Activated CD4-positive, alpha-beta T cell treated with anti-CD3 and anti-CD28 coated beads, Interleukin-2, amount 50 U/mL, for 16 hours (primary cell): ENCODE measurements at places on chromosomes 3 and 15.

DNA sequence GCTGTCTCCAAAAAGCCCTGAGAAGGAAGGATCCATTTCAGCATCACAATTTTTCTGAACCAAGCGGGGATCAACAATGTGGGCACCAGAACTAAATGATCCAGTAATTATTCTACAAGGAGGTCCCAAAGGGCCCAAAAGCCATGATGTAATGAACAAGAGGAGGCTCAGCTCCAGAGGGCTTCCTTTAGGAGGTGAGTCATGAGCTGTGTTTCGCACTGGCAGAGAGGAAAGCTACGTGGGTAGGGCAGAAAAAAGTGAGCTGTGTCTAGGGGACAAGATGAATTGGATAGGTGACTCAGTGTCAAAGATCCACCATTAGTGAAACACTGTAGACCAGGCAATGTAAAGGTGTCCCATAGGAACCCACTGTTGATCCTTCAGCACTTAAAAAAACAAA lies 113.4 kb downstream of the RORA start:
- no peak for DNase-seq

DNA sequence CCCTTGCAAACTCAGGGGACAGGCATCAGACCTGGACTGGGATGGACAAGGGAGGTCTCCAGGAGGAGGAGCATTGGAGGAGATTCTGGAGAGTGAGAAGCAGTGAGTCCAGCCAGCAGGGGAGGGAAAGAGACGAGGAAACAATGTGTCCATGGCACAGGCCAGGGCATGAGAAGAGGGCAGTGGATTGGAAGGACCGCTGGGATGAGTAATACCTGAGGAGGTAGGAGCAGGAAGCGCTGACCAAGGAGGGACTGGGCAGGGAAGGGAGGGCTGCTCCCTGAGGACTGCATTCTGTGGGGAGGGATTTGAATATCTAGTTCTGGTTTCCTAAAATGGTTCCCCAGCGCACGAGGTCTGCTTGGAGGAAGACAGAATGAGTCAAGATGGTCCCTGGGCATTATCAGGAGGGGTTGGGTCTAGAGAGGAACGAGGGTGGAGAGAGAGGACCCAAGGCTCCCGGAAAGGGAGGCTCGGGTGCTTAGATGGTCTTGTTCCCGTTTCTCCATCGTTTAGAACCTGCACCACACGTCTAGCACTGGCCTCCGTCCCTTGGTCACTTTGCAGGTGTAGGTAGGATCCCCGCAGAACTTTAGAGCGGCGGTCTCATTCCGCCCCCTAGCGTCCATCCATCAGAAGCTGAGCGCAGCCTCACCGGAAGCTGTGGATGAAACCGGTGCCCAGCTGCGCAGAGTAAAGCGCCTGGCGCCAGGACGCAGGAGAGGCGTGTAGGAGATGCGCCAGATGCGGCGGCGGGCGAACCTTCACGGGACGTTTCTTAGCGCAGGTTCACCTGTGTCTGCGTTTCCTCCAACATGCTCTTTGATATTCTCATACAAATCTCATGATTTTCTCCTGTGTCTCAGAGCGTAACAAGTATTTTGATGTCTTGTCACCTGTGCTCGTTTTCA lies 190.7 kb upstream of the NDN start:
- peak; percentile 45 for DNase-seq

DNA sequence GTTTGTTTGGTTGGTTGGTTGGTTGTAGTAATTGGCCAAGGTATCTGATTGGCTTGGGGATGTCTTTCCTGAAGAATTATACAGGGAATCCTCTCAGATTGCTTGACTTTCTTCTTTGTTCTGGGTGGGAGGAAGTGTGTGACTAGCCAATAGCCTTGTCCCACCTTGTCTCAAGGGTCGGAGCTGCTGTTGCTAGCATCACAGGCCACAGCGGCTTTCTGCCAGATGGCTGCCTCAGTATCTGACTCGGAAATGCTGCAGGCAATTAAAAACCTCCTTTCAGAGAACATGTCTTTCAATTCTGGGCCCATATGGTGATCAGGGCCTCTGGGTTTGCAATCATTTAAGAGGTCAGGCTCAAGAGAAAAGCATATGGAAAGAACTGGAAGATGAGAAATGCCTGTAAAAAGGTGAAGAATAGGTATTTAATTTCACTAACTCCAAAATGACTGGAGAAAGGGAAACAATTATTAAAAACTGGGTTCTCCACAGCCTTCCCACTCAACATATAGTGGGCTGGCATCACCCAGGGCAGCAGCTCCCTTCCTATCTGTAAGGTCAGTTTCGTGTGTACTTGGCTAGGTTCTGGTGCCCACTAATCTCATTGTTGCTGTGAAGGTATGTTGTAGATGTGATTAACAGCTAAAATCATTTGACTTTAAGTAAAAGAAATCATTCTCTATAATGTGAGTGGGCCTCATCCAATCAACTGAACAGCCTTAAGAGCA lies 32.4 kb downstream of the TGFBR2 start:
- no peak for DNase-seq

- no peak for DNase-seq
These were observed 20.1 kb downstream of the HES1 start for GRCh38 chr3:194156095-194156494.

DNA sequence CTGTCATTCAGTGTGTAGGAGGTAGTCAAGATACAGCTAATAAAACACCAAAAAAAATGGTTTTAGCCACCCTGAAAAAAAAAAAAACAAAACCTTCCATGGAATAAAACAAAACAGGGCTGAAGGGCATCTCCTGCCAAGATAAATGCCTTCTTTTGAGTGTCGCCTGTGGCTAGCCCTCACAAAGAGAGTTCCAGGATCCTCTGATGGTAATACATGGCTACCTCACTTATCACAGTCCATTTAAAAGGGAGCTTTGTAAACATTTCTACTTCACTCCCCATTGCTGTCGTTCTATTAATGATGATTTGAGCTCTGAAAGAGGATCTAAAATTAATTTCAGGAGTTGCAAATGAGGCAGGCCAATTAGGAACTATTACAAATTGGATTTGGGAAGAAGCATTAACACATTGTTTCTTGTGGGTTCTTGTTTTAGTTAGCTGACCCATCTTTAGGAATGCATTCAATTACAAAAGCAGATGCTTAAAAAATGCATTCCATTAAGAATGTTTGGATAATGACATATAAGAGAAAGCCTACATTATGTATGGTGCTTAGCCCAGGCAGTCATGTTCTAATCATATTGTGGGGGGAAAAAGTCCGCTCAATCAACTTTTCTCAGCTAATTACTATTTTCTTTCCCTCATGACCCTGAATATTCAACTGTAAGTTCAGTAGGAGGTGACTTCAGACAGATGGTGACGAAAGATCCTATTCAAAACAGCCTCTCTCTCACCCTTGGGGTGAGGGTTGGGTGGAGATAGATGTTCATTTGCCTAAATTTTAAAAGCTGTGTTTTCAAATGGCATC lies 255.1 kb upstream of the WNT5A start:
- DNase-seq = no peak

DNA sequence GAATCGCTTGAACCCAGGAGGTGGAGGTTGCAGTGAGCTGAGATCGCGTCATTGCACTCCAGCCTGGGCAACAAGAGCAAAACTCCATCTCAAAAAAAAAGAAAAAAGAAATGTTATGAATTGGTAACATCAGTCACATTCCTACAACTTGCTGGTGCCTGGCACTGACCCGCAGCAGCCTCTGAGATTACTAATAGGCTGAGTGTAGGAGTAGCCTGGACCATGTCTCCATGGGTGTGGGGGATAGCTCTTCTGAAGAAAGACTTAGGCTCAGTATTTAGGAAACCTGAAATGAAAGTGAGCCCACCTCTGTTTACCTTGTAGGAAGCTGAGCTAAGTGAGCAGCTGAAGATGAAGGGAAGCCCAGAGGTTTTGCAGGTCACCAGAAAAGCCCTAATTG lies 148.3 kb downstream of the LRRC28 start:
- no peak for DNase-seq

- peak; percentile 49 for DNase-seq
These were observed 6.7 kb downstream of the CEMIP start for GRCh38 chr15:80785811-80786354.

GRCh38 chr3:44782891-44783290 lies 21.3 kb downstream of the KIF15 start:
- DNase-seq = no peak

DNA sequence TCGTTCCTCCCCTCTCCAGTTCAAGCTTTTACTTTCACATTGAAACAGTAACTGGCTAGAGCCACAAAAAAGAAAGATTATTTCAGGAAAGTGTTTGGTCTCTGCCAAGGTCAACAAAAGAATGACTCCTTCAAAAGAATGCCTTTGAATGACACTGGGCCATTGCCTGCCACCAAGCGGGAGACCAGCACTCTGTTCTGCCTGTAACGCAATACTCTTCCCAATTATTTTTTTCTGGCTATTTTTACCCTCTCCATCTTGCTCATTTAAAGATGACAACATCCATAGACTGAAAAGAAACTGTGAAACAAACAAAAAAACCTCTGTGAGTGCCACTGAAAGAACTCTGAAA lies 37.3 kb downstream of the EHHADH start:
- no peak for DNase-seq

DNA sequence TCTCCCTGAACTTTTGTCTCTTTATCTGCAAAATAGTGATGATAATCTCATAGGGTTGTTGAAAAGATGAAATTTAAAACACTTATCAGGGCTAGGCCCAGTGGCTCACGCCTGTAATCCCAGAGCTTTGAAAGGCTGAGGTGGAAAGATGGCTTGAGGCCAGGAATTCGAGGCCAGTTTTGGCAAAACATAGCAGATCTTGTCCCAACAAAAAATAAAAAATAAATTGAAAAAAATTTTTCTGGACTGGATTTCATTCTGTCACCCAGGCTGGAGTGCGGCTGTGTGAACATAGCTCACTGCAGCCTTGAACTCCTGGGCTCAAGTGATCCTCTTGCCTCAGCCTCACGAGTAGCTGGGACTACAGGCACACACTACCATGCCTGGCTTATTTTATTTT lies 29.6 kb downstream of the LMLN start:
- no peak for DNase-seq

DNA sequence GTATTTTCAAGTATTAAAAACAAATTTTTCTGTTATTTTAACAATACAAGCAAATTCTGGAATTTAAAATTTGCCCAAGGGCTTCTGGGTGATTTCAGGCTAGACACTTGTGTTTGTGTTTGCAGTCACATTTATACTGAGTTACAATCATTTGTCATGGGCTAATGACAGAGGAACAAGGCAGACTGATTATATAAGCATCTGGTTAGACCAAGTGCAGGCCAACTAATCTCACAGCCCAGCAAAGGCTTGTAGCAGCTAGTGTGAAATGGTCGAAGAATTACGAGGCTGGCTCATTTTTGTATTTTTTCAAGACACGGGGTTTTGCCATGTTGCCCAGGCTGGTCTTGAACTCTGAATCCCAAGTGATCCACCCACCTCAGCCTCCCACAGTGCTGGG lies 52.1 kb downstream of the CMTM8 start:
- DNase-seq = no peak

GRCh38 chr3:72340476-72341379 lies 507.5 kb downstream of the SHQ1 start:
- no peak for DNase-seq

- DNase-seq = peak; percentile 33
These were observed 29.9 kb upstream of the GNB5 start for GRCh38 chr15:52220937-52221660.

GRCh38 chr15:64640146-64640871 lies 135.1 kb downstream of the RBPMS2 start:
- DNase-seq = no peak

DNA sequence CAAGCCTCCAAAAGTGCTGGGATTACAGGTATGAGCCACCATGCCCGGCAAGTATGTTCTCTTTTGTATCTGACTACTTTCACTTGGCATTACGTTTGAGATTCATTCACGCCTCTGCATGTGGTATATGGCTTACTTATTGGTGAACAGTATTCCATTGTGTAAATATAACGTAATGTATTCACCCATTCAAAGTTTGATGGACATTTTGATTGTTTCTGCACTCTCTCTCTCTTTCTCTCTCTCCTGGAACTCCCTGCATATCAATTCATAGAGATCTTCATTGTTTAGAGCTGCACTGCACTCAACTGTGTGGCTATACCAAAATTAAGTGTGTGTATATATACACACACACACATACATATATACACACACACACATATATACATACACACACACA lies 30.4 kb downstream of the SPPL2A start:
- no peak for DNase-seq

- no peak for DNase-seq
These were observed 126.1 kb downstream of the CHST2 start for GRCh38 chr3:143245692-143246091.

- no peak for DNase-seq
These were observed 140.8 kb downstream of the SMAD6 start for GRCh38 chr15:66842710-66843441.
